ENCODE measurements at places on chromosomes 7 and 10. TPM values are rescaled to one million over a fixed set of nuclear protein-coding genes. Genes with fewer than 3 reads are reported as not detected.

GRCh38 chr10:132951926-132952325 lies 9.6 kb upstream of the CFAP46 start:
- DNase-seq, result no peak

DNA sequence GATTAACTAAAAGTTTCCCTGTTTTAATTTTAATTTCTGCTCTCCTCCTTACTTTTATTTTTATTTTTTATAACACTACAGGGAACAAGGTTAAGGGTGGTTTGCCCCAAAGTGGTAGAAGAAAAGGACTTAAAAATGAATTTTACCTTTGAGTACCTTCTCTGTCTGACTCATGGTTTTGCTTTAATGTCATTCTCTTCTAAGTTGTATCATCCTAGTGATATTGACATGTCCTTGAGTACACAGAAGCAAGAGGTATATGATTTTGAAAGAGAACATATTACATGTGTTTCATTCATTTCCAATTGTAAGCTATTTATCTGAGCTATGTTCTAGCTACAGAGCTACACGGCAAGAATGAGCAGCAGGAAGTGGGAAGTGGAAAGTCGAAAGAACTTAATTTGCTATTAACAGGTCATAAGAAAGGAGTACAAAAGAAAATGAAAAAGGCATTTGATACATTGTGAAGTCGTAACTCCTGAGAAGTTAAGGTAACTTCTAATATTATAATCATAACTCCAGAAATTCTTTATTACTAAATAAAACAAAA lies 112.5 kb downstream of the SEMA3A start:
- DNase-seq, result no peak

GRCh38 chr7:28272461-28272877 lies 91.9 kb upstream of the JAZF1 start:
- DNase-seq, result peak; percentile 65

DNA sequence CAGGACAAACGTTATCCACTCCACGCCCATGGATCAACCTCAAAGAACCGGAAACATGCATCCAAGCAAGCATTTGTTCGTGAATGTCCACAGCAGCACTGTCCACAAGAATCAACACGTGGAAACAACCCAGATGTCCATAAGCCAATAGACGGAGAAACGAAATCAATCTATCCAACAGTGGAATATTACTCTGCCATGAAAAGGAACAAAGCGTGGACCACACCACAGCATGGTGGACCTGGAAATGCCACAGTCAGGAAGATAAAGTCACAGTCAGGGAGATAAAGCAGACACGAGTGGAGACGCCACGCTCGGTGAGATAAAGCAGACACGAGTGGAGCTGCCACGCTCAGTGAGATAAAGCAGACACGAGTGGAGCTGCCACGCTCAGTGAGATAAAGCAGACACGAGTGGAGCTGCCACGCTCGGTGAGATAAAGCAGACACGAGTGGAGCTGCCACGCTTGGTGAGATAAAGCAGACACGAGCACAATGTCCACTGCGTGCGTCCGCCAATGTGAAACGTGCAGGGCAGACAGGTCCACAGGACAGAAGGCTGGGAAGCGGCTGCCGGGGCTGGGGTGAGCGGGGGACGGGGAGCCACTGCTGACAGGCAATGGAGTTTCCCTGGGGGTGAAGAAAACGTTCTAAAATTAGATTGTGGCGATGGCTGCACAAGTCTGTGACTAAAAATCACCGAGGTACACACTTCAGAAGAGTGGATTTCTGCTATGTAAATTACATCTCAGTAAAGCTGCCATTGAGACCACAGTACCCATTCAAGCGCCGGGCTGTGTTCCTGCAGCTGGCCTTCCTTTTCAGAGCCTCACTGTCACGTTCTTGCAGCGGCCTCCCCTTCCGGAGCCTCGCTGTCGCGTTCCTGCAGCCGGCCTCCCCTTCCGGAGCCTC lies 10.6 kb downstream of the GPER1 start:
- no peak for DNase-seq

DNA sequence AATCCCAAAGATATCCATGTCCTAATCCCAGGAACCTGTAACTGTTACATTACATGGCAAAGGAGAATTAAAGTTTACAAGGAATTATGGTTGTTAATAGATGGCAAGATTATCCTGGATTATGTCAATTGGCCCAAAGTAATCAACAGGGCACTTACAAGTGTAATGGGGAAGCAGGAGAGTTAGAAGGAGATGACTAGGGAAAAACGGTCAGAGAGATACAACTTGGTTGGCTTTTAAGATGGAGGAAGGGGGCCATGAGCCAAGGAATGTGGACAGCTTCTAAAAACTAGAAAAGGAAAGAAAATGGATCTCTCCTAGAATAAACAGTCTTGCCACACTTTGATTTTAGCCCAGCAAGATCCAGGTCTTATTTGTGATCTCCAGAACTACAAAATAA lies 3.3 kb downstream of the JMJD1C start:
- DNase-seq, result no peak

The UPK3B gene
- total RNA-seq, result 3.7 TPM
